ENCODE measurements at places on chromosomes 6 and 20.
A peak's percentile ranks its signal among the peaks of the same experiment; 100 is the strongest.

GRCh38 chr20:40896814-40897700, 131.6 kb upstream of the TOP1 start:
- no peak for DNase-seq

- no peak for DNase-seq
These were observed 294.2 kb downstream of the FOXC1 start for GRCh38 chr6:1903780-1904465.

- DNase-seq: peak; percentile 61
These were observed 121.4 kb upstream of the DST start for GRCh38 chr6:56764081-56764566.

DNA sequence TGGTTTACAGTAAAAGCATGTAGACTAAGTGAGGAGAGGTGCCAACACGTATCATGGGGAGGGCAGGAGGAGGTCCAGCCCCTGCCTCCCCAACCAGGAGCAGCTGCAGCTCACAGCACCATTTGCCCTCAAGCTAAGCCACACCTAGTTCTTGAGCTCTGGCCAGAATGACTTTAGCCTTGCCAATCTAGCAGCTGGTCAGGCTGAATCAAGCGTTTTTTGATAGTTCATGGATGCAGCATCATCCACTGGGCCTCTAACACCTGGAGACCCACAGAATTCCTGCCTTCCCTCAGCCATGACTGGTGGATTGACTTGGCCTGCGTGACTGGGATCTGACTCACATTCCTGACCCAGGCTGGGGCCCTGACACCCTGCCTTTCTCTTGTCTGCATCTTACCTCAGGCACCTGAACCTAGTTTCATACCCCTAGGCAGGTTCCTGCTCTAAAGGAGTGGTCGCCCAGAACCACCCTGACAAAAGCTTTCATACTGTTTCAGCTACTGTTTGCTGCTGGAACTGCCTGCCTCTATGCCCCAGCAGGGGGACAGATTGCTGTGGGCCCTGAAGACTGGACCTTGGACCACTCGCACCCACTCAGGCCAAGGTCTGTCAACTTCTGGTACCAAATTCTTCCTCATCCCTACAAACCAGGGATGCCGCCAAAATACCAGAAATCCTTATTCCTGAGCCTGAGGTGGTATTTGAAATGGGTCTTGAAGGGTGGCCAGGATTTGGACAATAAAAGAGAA, 122.3 kb downstream of the QRSL1 start:
- DNase-seq: no peak

DNA sequence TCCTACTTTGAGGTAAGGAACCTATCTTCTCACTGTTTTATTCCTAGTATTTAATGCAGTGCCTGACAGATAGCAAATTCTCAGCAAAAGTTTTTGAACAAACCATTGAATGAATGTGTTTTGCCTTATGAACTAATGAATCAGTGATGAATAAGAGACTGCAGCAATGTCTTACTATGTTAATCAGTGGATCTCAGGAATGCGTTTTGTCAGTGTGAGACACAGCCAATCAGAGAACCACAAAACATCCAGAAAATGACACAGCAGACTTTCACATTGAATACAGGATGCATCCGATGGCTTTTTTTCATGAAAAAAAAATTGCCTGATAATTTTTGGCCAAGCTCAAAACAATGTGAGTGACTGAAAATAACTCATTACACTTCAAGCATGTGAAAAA, 270.5 kb downstream of the BMP2 start:
- DNase-seq: no peak

- DNase-seq: no peak
These were observed 491 bp downstream of the GPSM3 start for GRCh38 chr6:32191696-32192607.

DNA sequence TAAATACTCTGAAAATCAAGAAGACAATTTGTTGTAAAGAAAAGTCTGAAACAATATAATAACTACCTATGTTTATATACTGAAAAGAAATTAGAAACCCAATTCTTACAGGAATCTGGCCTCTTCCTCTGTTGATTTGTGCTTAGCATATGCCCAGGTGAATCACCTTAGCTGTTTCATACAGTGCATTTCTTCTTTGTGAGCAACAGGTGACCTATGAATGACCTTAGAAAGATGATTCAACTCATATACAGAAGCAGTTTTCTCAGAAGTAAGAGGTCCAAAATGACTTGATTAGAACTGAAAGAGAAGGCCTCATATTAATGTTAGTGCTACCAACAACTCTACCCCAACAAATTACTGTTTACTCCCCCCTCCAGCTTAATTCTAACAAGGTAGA, 419.5 kb upstream of the ID4 start:
- DNase-seq: no peak

GRCh38 chr6:111681860-111682259, 76.2 kb upstream of the TRAF3IP2 start:
- DNase-seq: no peak

DNA sequence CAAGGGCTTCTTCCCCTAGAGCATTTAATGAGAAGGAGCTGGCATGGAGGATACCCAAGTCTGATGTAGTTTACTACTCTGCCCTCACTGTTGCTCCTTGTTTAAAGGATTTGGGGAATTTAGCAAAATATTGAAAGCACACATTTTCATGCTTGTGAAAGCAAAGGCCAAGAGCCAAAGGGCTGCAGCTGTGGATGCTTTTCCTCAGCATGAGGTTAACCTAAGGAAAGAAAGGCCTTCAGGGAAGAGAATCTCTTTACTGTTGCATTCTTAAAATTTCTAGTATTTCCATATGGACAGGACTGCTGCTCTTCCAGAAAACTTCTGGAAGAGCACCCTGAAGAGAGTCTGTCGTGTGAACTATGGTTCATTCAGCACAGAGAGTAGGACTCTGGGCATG, 45.9 kb upstream of the SASH1 start:
- DNase-seq: no peak

- DNase-seq: no peak
These were observed 30.7 kb downstream of the PMEPA1 start for GRCh38 chr20:57679113-57679512.

DNA sequence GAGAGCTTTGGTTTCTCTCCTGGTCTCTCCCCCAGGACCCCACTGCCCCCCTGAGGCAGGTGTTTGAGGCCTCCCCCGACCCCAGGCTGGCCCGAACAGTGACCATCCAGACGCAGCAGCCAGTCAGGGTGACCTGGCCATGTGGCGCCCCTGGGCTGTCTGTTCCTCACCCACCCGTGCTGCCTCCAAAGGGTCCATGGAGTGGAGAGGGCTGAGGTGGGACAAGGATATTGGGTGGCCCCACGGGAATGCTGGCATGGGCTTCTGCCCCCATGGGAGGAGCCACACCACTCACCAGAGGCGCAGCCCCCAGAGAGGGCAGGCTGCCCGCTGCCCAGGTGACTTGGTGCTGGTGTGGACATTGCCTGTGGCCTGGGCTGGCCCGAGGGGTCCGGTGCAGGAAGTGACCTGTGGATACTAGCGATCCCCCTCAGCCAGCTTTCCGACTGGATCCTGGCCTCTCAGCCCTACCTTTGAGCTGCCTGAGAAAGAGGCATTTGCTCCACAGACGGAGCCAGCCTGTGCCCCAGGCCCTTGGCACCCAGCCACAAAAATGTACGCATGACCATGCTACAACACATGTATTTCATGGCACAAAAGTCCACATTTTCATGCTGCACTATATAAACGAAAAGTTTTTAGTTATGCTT, 50.8 kb downstream of the BCAS4 start:
- no peak for DNase-seq

- DNase-seq: no peak
These were observed 8.4 kb downstream of the MAPRE1 start for GRCh38 chr20:32828029-32828680.

- peak; percentile 40 for DNase-seq
These were observed 38.7 kb downstream of the CDKAL1 start for GRCh38 chr6:20572940-20573339.

GRCh38 chr6:24092407-24092806, 33.6 kb upstream of the NRSN1 start:
- DNase-seq: no peak

DNA sequence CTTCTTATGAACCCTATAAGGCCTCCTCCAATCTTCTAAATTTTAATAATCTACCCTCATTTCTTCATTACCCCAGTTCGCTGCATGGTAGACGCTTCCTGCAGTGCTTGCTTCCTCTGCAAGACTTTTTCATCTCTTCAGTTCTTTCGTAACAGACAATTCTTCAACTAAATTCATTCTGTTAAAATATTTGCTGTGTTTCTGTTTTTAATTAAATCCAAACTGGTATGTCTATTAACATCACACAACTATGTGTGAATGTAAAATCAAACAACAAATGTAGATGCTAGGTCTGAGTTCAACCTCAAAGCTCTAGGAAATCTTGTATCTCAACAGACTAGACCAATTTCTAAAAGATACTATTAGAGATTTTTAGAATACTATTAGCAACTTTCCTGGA, 199.3 kb downstream of the RNGTT start:
- DNase-seq: no peak

- no peak for DNase-seq
These were observed 723.2 kb downstream of the EPM2A start for GRCh38 chr6:145012039-145012662.

GRCh38 chr6:9140951-9141460, 705.7 kb upstream of the SLC35B3 start:
- DNase-seq: no peak

- no peak for DNase-seq
These were observed 192.4 kb upstream of the ZNF217 start for GRCh38 chr20:53786071-53786444.

GRCh38 chr20:11912659-11913415, 4.9 kb upstream of the BTBD3 start:
- DNase-seq: no peak

DNA sequence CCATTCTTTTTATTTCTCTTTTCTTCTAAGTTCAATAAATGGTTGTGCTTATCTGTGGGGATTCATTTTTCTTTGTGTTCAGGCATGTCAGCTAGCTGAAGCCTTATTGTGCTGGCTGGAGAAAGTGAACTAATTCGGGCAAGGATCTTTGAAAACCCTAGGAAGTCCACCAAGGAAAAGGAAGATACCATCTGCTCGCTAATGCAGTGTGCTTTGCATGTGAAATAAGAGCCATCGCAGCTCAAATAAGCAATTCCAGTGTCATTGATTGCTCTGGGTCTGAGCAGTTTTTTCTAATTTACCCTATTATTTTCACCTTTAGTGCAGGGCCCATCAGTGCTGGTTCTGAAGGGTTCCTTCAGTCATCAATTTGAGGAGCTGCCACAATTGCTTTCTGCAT, 309.4 kb upstream of the SOX4 start:
- no peak for DNase-seq

- DNase-seq: no peak
These were observed 257.8 kb downstream of the GMDS start for GRCh38 chr6:1987640-1988039.

DNA sequence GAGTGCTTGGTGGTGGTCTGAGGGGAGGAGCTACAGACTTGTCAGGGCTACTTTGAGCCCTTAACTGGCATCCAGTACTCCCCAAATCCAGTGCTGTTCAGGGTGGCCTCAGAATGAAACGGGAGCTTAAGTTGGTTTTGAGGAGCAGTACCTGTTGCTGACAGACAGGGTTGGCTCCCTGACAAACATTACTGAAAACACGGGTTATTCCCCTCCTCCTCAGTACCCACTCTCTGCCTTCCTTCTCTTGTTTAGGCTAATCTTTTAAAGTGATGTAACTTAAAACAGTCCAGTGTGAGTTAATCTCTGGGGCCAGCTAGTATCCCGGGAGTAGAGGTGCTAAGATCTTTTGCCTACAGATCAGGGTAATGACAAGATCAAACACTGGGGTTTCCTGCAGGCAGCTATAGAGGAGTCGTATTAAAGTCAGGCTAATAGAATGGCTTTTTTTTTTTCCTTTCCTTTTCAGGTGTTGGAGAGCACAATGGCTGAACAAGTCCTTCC, 3.7 kb downstream of the TNFAIP3 start:
- peak; percentile 26 for DNase-seq

DNA sequence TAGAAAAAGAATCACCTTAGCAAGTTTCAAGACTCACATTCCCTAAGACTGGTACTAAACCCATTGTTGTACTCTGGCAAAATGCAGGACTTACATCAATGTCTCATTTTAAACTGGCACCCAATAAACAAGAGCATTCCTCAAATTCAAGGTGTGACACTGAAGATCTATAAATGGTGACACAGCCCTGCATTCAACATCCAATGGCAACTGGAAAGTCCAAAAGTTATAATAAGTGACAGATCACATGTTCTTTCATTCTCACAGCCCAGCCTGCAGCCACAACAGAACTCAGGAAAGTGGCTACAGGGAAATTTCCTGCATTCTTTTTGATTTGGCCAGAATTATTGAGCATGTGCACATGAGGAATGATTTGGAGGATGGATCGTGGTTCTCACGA, 57.5 kb downstream of the MBOAT1 start:
- no peak for DNase-seq

DNA sequence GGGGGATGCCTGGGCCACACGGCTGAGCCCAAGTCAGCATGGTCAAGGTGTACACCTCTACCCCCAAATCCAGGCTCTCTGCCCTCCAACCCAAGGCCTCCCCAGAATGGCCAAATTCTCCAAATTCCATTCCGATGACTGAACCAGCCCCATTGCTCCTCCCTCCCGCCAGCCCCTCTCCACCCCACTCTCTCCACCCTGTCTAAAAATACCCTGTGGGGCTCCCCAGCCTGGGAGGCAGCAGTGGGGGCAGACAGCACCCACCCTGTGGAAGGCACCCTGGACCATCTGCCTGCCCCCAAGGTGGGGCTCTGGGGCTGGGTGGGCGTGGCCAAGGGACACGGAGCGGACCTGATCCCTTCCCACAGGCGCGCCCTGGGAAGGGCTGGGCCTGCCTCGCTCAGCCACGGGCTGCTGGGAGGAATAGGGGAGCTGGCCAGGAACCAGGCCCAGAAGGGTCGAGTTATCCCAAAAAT, 11.4 kb downstream of the TEAD3 start:
- DNase-seq: no peak

DNA sequence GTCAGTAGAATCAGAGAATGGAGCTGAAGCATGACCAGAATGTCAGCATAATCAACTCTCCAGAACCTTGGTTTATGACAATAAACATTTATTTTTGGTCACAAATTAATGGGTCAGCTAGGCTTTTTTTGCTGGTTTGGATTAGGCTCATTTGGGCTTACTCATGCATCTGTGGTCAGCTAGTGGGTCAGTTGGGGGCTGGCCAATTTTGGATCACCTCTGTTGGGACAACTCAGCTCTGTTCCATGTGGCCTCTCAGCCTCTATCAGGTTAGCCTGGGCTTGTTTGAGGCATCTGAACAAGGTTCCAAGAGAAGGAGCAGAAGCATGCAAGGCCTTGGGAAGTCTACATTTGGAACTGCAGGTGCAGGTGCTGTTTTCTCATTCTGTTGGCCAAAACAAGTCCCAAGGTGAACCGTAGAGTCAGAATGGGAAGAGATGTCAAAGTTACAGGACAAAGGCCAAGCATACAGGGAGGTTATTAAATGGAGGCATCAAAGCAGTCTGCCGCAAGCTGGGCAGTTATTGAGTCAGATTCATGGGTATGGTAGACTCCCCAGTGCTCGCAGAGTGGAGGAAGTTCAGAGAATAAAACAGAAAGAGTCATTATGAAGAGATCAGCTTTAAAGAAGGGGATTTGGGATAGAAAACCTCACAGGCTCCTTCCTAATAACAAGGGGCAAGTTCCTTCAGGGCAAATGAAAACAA, 173.0 kb downstream of the PLCB4 start:
- DNase-seq: no peak

GRCh38 chr6:87382861-87383260, 24.9 kb upstream of the CFAP206 start:
- DNase-seq: no peak

- peak; percentile 13 for DNase-seq
These were observed 101.5 kb downstream of the LAMP5 start for GRCh38 chr20:9615766-9616454.

- DNase-seq: no peak
These were observed 86.0 kb upstream of the SLC2A12 start for GRCh38 chr6:134138226-134138975.

GRCh38 chr6:162344646-162345010, 382.9 kb downstream of the PRKN start:
- DNase-seq: no peak

Measured in hematopoietic multipotent progenitor cell treated with erythropoietin and hydrocortisone succinate and interleukin-3 and kit ligand, for 6 days (in vitro differentiated cells).